Activated CD4-positive, alpha-beta memory T cell treated with anti-CD3 and anti-CD28 coated beads, Interleukin-2, amount 10 ng/mL, durations not matched to agents 7 days and 5 days (primary cell): ENCODE measurements at places on chromosomes 1 and 21.

- no peak for DNase-seq
Observed at GRCh38 chr1:208326033-208326432, 81.8 kb upstream of the PLXNA2 start.

- DNase-seq = no peak
Observed at GRCh38 chr1:212629450-212630157, 21.0 kb downstream of the ATF3 start.

GRCh38 chr1:230394134-230394533 is 32.0 kb downstream of the PGBD5 start:
- DNase-seq = no peak

GRCh38 chr21:41235201-41235600 is 67.2 kb downstream of the BACE2 start:
- DNase-seq = no peak

DNA sequence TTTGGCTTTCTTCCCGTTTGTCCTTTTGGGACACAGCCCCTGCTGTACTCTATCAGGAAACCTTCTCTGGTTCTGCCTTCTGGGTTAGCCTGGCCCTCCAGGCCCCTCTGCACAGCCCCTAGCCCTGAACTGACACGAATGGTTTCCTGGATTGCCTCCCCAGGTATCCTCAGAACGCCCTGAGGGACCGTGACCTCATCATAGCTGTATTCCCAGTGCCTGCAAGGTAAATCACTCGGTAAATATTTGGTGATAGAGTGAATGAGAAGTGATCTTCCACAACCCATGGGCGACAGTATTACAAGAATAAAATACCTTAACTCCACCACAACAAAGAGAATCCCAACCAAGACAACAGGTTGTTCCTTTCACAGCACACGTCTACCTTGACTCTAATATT is 637.2 kb downstream of the SMYD3 start:
- DNase-seq = no peak

DNA sequence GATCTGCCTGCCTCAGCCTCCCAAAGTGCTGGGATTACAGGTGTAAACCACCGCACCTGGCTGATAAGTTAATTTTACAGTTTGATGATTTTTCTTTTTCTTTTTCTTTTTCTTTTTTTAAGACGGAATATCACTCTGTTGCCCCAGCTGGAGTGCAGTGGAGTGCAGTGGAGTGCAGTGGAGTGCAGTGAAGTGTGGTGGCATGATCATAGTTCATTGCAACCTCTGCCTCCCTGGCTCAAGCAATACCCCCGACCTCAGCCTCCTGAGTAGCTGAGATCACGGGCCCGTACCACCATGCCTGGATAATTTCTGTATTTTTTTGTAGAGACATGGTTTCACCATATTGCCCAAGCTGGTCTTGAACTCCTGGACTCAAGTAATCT is 84.4 kb upstream of the CXADR start:
- no peak for DNase-seq

DNA sequence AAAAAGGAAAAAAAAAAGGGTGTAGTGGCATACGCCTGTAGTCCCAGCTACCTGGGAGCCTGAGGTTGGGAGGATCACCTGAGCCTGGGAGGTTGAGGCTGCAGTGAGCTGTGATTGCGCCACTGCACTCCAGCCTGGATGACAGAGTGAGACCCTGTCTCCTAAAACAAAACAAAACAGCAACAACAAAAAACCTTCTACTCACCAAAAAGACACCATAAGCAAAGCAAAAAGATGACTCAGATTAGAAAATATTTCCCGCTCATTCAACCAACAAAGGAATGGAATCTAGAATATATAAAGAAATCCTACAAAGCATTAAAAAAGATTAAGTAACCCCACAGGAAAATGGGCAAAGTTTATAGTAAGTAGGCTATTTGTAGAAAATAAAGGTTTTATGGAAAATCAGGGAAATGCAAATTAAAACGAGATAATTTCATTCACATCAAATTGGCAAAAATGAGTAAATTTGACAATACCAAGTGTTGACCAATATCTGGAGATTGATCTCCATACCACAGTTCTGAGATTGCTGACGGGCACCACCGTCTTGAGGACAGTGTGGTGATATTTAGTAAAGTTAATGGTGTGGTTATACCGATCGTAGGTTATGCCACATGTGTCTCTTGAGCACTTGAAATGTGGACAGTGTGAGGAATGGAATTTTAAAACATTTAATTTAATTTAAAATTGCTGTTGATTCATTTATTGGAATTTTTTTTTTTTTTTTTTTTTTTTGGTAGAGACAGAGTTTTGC is 54.0 kb downstream of the PIK3CD start:
- DNase-seq = no peak

- no peak for DNase-seq
Observed at GRCh38 chr21:34702341-34703170, 33.8 kb downstream of the CLIC6 start.

GRCh38 chr1:228062085-228062791 is 20.3 kb upstream of the ARF1 start:
- no peak for DNase-seq

DNA sequence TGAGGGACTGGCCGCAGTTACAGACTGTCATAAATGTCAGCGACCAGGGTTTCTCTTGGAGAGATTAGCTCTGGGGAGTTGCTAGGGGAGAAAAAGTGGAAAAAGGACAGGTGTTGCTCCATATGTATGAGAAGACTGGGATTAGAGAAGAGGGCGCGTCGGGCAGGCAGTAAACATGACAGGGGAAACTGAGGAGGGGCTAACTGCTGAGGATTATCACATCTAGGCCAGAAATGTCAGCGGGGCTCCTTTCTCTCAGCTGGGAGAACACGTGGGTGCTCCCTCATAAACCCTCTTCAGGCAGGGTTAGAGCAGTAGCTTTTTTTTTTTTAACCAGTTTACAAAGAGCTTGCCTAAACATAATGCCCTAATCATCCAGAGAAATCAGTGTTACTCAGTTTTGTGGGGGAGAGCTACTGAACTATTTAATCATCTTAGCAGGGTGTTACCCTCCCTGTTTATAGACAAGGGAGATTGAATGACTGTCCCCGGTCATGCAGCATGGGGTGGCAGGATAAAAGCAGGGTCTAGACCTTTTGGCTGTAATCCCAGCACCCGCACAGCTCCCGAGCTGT is 35.2 kb downstream of the ELAPOR1 start:
- no peak for DNase-seq

DNA sequence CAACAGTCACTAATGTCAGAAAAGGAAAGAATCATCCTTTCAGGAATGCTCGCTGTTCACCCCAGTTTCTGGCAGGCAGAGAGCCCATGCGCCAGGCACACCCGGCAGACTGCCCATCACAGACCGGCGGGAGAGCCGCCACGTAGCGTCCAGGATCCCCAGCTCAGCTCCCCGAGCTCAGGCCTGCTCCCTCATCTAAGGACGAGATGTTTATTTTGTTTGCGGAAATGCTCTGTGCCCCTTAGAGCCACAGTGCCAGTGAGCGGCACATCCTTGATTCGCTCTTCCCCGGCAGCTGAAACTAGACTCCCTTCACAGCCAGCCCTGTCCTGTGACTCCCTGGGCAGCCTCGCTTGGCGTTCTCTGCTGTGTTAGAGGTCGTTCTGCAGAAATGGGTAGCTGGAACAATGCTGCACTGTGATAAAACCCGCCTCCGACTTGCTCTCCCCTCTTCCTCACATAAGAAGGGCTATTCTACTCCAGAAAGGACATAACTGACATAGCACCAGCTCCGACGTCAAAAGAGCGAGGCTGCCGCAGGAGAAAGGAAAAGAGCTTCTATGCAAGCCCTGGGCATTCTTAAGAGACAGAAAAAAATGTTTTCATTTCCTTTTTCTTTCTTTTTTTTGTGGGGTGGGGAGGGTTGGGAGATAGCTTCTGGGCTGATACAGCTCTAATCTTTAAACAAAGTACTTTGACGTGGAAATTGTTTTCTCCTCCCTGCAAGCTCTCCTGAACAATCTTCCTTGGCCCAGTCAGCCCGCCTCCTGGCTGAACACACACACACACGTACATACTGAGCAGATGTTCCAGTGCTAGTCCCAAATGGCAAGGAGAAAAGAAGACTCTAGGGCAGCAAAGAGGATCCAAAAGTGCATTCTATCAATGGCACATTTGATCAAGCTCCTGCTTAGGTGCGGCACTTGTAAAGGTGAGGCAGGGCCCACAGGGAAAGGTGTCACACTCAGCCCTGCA is 37.2 kb downstream of the MRAP start:
- no peak for DNase-seq

- no peak for DNase-seq
Observed at GRCh38 chr1:54486907-54487306, 61.1 kb upstream of the ACOT11 start.

- DNase-seq = peak; percentile 33
Observed at GRCh38 chr21:34544032-34544496, 32.1 kb upstream of the KCNE1 start.

DNA sequence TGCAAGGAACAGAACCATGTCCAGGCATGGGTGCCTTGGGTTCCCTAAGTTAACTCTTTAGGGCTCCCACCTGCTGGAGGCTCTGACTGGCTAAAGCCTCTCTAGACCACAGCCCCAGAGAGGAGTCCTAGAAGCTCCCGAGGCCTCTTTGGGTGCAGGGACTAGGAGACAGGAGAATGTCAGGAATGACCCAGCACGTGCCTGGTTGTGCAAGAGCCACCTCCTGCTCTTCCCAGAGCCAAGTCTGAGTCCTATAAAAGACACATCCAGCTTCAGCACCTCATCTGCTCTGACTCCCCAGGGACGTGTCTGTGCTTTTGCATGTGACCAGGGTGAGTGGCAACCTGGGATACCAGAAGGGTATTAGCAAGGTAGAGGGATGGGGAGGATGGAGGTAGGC is at the start of gene LCE2D:
Gene LCE2D (plus strand): TSS at position 283 of the 400 bp plus-strand sequence. CDS start 726 bp downstream, outside the sequence.
- no peak for DNase-seq

DNA sequence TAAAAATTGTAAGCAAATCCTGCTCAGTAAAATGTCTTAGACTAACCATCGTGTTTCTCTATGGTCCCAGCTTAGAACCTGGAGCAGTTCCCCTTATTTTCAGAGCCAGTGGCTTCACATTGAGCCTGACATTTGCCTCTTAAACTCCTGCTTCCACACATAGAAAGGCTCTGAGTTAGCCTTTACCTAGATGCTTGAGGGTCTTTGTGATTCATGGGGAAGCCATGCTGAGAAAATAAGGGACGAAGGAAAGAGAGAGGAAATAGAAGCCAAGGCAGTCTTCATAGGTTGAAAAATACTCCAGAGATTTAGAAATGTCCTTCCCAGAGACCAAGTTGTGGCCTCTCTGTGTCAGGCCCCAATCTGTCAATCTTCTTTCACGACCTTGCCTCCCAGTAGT is 16.1 kb upstream of the RBBP5 start:
- DNase-seq = no peak

- DNase-seq = no peak
Observed at GRCh38 chr1:7047866-7048265, 262.6 kb downstream of the CAMTA1 start.

DNA sequence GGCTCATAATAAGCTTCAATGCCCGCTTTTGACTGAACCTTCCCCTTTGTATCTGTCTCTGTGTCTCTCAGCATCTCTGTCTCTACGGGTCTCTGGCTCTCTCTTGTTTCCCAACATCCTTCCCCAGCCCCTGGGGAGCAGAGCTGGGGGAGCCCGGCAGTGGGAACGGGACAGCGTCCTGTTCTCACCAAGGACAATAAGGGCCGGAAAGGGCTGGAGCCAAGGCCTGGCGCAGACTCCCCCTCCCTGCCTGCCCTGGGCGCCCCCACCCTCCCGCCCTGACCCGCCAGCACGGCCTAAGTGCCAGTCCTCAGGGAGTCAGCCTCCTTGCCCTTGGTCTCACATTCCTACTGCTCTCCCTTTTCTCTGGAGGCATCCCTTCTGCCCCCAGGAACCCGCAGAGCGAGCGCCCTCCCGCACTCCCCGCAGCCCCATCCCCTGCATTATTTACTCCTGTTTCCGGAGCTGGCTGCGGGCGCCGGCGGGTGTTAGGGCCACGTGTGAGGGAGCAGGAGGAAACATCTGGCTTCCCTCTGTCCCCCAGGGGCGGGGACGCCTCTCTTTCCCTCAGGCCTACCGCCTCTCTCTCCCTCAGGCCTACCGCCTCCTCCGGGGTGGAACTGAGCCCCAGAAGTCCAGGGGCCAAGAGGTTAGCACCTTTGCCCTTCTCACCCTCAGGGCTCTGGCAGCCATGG is 6.5 kb downstream of the KRTCAP2 start:
- DNase-seq = no peak

DNA sequence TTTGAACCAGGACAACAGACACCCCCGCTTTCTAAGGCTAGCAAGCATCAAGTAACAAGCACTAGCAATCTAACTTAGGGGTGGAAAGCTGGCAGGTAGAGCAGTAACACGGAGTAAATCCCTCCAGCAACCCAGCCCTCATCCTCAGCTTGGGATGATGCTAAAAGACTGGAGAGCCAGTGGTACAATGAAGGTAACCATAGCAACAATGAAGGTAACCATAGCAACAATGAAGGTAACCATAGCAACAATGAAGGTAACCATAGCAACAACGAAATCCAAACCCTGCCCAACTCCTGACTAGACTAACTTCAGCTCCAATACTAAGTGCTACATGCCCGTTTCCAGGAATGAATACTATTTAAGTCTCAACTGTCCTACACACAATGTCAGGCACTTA is 22.2 kb upstream of the EIF4G3 start:
- no peak for DNase-seq

DNA sequence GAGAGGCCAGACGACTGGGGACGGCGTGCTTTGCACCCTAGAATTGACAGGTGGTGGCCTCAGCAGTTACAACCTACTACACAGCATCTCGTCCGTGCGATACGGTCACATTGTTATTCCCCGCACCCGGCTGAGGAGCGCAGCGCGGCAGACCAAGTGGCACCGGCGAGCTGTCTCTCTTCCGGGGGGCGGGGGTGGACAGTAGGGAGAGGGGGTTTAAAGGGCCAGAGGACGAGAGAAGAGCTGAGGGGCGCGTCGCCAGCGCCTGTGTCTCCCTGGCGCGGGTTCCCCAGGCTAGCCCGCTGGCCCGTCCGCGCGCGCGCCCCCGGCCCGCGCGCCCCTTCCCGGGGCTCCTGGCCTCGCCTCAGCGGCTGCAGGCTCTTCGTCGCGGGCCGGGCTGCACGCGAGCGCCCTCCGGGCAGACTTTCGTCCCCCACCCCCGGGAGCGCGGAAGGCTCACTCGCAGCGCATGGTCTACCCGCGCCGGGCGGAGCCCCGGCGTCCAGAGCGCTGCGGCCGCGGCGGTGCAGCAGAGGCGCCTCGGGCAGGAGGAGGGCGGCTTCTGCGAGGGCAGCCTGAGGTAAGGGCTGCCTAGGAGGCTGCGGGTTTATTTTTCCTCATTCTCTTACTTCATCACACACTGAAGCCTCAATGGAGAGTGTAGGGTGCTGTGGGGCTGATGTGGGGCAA is at the start of gene PDE4B:
Gene PDE4B (plus strand): TSS at position 227 of the 690 bp plus-strand sequence.
- DNase-seq = no peak
